Fibroblast of upper back skin (primary cell): ENCODE measurements at places on chromosomes 6 and 20.

DNA sequence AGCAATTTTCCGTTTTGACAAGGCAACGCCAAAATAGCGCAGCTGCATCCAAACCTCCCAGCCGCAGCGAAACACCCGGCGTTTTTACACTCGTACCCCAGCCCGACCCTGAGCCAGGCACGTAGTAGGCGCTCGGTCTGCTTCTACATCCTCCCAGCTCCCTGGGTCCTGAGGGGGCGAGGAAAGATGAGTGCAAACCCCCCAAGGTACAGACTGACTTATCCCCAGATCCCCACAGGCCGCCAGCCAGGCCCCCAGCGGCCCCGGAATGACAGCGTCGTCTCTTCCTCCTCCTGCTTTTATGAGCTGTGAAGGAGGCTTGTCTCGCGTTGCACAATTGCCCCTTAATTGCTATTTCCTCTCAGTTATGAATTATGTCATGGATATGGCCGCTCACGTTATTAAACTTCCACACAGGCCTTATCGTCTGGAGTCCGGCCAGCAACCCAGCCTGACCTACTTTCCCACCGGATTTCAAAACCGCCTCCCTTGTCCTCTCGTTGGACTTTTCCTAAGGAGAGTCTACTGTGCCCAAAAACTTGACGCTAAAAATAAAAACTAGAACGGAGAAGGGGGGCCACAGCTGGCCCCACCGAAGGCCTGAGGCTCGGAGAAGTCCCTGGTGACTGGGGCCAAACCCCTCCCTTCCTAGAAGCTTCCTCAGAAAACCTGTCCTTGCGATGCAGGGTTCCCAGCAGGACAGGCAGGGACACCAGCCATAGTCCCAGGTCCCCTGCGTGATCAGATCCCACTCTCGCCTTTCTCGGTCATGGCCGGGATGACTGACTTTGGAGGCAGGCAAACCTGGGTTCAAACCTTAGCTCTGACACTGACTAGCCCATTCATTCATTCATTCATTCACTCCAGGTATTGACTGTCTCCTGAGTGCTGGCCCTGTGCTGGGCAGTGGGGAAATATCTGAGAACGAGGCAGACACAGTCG lies 130.9 kb upstream of the PTPN1 start:
- DNase-seq: peak; percentile 89

GRCh38 chr6:35895560-35895959 lies 25.3 kb downstream of the SRPK1 start:
- DNase-seq: no peak

DNA sequence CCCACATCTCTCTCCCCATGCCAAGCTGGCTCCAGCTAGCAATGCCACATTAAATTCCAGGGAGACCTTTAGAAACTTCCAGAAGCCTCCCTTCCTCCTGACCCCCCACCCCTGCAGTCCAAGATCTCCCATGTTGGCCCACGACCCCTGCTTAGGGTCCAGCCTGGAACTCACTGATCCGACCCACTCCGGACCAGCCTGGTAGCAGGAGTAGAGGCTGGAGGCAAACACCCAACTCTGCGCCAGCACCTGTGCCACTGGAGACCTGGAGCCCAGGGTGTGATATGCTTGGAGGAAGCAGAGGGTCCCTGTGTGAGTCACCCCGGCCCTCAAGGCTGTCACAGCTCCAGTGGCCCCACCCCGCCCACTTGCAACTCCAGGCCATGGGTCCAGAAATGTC lies 3.3 kb upstream of the ULBP1 start:
- no peak for DNase-seq

DNA sequence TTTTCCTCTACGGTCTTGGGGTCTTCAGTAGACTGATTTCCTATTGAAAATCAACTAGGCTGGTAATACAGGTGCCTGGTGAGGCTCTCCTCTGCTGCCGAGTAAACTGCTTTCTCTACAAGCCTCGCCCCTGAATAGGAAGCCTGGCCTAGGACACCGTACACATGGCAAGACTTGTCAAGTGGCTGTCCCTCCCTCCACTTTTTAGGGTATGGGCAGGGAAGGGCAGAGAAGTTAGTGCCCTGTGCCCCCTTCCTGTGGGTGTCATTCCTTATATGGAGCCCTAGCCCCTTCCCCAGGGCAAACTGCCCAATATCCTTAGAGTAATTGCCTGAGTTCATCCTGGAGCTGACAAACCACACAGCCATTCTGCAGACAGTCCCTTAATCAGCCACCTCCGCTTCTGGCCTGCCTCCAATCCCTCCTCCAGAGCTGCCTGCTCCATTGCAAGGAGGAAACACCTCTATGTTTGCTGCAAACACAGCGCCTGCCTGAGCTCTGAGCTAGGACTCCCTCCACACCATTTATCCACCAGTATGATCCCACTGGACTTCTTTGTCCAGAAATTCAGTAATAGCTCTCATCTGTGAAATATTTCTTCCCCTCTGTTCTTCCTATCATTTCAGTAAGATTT lies 93.1 kb downstream of the CHD6 start:
- DNase-seq: peak; percentile 40

DNA sequence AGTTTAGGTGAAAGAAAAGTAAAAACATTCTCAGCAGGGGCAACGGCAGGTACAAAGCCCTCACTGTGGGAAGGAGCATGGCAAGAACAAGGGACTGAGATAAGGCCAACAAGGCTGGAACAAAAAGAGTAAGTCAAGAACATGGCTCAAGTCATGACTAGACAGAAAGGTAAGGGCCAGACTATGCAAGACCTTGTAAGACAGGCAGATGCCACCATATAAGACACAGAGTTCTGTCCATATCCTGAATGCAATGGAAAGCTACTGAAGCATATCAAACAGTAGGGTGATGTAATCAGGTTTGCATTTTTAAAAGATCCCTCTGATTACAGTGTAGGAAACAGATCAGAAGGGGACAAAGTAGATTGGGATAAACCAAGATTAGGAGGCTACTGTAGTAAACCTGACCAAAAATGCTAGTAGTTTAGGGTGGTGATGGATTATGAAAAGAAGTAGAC lies 5.5 kb downstream of the REV3L start:
- no peak for DNase-seq

- DNase-seq: no peak
Measured at GRCh38 chr6:3542032-3542640, 85.3 kb upstream of the SLC22A23 start.

DNA sequence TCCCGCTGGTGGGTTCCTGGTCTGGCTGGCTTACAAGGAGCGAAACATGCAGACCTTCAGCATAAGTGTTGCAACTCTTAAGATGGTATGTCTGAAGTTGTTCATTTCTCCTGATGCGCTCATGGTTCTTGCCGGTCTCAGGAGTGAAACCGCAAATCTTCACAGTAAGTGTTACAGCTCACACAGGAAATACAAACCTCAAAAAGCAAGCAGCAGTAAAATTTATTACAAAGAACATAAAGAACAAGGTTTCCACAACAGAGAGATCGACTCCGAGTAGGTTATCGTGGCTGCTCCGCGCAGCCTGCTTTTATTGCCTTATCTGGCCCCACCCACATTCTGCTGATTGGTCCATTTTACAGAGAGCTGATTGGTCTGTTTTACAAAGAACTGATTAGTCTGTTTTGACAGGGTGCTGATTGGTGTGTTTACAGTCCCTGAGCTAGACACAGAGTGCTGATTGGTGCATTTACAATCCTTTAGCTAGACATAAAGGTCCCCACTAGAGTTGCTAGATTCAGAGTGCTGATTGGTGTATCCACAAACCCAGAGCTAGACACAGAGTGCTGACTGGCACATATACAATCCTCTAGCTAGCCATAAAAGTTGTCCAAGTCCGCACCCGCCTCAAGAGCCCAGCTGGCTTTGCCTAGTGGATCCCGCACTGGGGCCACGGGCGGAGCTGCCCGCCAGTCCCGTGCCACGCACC lies 39.2 kb downstream of the TRIM27 start:
- no peak for DNase-seq

DNA sequence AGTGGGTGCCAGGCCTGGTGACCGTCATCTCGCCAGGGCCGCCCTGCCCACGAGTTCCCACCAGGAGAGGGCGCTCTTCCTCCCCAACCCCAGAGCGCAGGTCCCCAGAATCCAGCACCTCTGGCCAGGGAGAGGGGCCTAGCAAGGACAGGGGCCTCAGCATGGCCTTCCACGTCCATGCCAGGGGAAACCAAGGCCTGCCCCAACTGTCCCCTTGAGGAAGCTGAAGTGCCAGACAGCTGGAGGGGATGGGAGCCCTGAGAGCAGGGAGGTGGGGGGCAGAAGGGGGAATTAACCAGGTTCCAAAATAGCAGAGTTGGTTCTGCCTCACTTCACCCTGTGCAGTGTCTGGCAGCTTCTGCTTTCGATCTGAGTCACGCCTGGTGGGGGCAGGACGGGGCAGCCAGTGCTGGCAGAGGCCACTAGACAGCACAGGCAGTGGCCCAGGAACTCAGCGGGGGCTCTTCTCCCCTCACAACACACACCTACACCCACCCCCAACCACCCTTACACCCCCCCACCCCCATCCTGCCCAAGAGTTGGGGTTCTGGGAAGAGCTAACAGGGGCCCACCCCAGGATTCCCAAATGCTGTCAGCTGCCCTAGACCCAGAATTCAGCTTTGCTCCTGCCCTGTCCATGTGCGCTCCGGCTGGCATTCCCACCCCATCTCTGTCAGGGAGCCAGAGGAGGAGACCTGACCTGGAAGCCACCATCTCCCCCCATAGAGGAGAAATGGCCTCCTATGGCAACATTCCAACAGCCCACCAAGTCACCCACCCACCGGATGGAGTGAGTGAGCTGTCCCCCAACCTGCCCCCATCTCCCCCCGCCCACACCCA lies 29.2 kb downstream of the TFEB start:
- peak; percentile 55 for DNase-seq

- no peak for DNase-seq
Measured at GRCh38 chr6:170355661-170356060, 49.1 kb downstream of the FAM120B start.

DNA sequence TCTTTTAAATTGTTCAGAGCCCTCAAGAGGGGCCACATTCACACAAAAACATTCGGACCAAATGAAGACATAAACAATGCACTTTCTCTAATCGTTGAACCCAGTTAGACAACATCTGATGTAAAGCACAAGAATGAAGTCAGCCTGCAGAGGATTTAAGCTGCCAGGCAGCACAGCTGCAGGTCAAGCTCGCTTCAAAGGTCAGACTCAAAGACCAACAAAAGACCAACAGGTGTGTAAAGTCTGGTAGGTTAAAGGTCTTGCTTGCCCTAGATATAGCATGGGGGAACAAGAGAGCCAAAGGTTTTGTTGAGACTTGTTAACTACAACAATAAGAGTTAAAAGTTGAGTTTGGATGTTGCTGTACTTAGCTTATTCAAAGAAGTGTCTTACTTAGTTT lies 26.7 kb upstream of the MYLIP start:
- no peak for DNase-seq

DNA sequence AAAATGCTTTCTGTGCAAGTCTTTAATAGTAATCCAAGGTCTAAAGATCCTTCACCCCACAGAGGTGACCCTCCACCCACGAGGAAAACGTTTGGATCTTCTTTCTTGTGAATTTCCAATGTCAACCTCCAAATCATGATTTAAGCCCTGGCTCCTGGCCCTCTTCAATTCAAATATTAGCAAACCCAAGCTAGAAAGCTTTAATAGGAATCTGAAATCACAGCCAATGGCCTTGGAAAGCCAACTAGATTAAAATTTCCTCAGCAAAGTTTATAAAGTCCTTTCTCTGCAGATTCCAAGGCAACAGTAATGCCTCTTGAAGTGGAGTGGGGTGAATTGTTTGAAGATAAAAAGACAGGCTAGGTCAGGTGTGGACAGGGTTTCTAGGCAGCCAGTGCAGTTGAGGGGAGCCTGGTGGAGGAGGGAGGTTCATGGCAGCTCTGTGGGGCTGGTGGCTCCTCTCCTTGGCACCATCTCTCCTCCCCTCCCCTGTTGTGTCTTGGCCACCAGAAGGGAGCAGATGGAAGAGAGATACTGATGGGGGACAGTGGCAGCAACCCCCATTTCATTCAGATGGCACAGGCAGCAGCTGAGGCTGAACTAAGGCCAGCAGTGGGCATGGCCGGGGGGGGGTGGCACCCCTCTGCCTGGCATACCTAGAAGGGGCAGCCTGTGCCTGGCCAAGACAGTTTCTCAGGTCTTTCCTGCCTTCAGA lies 12.0 kb upstream of the UQCC2 start:
- no peak for DNase-seq

GRCh38 chr6:38020593-38020992 lies 201.1 kb downstream of the ZFAND3 start:
- DNase-seq: no peak

GRCh38 chr6:13469693-13470092 lies 17.7 kb downstream of the GFOD1 start:
- DNase-seq: peak; percentile 56

DNA sequence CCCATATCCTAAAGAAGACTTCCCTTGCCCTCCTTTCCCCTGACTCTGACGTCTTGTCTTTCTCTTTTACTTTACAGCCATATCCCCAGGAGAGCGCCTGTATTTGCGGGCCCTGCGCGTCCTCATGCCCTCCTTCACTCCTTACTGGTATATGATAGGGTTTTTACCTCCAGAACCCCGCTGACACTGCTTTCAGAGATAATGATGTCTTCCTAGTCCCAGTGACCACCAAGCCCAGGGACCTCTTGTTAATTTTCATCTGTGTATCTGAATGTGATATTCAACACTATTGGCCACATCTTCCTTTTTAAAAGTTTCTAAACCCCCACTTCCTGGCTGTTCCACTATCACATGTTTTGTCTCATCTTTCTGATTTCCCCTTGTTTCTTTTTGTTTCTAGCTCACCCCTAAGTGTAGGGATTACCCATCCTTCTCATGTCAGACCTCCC lies 102.0 kb downstream of the HIVEP1 start:
- no peak for DNase-seq

- DNase-seq: peak; percentile 38
Measured at GRCh38 chr6:84774157-84774984, 10.0 kb upstream of the TBX18 start.

- no peak for DNase-seq
Measured at GRCh38 chr6:160917572-160917971, 74.0 kb upstream of the MAP3K4 start.

- no peak for DNase-seq
Measured at GRCh38 chr6:84172080-84172479, 55.4 kb downstream of the CEP162 start.

DNA sequence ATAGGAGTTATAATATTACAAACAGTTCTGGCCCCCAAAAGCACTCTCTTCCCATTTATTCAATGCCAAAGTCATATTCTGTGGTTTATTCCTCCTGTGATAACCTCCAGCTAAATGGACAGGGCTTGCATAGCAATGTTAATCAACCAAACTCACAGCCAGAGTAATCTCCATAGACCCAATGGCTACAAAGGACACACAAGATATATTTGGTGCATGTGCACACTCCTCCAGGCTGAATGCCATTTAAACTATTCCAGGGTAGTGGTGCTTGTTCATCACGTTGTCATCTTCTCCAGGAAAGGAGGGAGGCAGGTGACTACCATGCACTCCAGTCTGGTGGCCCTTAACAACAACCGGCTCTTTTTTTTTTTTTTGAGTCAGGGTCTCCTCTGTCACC lies 56.8 kb downstream of the B3GAT2 start:
- no peak for DNase-seq
